ENCODE measurements at places on chromosomes 1 and 21.

DNA sequence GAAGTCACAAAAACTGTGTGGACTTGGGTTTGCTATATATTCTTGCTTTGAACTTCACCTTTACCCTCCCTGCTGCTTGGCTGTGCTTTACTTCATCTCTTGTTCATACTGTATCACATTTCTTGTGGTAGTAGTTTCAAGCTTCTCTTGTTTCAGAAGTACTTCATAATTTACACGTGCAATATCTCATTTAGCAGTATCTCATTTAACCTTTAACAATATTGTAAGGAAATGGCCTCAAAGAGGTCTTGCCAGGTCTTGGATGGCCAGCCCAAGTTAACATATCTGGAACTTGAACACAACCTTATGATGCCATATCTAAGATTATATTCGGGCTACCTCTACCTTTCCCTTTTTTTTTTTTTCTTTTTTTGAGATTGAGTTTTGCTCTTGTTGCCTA is 1.7 kb upstream of the TRIM45 start:
- DNase-seq, result no peak

DNA sequence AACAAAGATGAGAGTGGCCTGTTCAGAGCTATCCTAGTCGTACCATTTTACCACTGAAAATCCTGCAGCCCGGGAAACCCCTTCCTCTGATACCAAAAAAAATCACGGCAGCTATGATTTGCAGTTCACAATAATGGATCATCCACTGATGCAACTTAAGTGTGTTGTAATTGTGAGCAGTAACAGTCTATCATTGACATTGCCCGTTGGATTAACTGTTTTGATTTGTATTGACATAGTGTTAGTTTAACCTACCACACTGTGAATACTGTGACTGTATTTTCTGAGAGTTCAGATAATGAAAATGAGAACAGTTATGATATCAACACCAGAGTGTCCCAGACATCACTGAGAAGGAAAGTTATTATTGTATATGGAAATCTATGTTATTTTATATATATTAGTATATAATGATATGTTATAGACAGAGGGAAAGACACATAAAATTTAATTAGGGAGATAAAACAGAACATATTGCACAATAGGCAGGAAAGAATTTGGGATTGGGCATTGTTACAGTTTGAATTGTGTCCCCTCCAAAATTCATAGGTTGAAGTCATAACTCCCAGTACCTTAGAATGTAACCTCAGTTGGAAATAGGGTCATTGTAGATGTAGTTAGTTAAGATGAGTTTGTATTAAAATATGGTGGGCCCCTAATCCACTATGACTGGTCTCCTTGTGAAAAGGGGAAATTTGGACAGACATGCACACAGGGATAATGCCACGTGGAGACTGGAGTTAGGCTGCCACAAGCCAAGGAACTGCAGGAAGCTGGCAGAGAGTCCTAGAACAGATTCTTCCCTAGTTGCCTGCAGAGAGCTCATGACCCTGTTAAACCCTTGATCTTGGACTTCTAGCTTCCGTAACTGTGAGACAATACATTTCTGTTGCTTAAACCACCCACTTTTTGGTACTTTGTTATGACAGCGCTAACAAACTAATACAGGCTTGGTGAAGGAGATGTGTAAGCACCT is 54.4 kb downstream of the TLCD4 start:
- no peak for DNase-seq

DNA sequence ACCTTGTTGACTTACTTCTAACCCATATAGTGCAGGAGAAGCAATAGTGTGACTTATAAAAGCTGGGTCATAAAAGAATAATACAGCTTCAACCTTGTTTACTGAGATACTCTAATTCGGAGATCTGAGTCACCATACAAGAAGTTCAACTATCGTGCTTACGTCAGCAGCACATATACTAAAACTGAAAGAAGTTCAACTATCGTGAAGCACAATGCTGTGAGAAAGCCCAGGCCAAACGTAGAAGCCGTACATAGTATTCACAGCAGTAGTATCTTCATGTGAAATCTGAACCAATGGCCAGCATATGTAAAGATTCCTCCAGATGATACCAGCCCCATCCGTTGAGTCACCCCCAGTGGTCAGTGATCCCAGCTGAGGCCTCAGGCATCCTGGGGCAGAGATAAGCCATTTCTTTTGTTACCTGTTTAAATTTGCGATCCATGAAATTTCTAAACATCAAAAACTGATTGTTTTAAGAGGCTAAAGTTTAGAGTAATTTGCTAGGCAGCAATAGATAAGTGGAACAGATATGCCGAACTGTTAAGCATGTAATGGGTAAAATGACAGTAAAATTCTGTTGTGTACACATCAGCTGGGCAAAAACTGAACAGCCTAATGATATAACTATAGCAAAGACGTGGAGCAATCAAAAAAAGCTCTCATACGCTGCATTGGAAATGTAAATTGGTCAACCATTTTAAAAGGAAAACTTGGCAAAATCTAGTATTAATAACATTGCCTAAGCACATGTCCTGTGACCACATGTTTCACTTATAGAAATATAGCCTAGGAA is 53.9 kb upstream of the SAMD13 start:
- DNase-seq, result no peak

DNA sequence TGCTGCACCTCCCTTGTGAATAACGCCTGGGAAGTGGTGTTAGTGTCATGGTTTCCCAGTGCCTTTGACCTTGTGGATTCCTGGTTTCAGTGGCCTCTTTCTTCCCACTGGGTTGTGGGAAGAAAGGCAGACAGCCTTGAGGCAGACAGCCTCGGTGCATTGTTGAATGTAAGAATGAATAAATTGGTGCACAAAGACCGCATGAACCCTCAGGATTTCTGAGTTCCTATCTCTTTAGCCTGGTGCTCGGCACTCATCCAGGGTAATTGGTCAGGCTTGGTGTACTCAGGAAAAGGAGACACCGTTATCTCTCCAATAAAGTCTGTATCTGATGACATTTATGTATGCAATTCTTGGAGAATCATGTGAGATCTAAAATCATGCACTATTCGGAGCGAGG is 5.1 kb downstream of the ZNF362 start:
- DNase-seq, result no peak

- DNase-seq, result no peak
These were observed 32.2 kb downstream of the OPTC start for GRCh38 chr1:203526130-203526529.

DNA sequence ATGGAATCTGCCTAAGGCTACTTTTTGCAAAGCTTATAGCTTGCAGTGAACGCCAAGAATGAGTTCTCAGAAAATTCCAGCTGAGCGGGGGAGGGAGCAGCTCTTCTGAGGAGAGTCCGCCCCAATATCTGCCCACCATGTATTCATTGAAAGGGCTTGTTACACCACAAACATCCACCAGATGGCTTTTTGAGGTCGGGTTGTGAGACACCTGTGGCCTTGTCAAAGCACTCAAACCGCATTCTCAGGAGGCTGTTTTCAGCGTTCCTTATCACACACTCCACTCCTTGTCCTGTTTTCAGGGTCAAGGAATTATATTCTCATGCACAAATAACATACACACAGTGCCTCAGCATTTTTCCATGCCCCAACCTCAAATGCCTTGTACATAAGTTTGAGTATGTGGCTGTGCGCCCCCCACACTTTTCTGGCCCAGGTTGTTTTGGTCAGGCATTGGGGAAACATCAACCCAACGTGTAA is 3.9 kb upstream of the C4BPB start:
- no peak for DNase-seq

GRCh38 chr1:96090134-96090533 is 631.5 kb upstream of the PTBP2 start:
- no peak for DNase-seq

- DNase-seq, result no peak
These were observed 15.4 kb upstream of the SUCO start for GRCh38 chr1:172517545-172517944.

- DNase-seq, result no peak
These were observed 28.5 kb upstream of the HYI start for GRCh38 chr1:43482215-43482614.

DNA sequence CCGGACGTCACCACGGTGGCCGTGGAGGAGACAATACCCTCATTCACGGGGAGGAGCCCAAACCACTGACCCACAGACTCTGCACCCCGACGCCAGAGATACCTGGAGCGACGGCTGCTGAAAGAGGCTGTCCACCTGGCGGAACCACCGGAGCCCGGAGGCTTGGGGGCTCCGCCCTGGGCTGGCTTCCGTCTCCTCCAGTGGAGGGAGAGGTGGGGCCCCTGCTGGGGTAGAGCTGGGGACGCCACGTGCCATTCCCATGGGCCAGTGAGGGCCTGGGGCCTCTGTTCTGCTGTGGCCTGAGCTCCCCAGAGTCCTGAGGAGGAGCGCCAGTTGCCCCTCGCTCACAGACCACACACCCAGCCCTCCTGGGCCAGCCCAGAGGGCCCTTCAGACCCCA is 7.0 kb downstream of the TNFRSF14 start:
- DNase-seq, result no peak

DNA sequence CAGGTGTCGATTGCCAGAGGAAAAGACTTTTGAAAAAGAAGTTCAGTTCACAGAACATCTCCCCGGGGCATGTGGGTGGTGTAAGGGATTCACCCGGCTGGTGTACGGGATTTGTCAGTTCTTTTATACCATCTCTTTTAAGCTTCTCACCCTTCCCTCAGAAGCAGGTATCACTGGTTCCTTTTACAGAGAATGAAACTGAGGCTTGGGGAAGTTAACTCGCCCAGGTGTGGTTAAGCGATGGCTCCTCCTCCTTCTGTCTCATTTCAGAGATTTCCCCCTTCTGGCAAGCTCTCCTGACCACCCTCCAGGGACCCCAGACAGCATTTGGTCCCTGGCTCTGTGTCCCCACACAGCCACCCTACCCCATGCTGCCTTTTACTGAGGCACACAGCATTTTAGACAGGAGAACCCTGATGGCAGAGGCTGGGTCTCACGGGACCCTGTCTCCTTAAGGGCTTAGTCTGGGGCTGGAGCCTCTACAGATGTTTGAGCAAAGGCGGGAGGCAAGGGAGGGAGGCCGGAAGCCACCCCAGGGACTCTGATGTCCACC is 2.8 kb upstream of the ECE1 start:
- no peak for DNase-seq

- DNase-seq, result no peak
These were observed 17.7 kb upstream of the GFI1 start for GRCh38 chr1:92504291-92505014.

DNA sequence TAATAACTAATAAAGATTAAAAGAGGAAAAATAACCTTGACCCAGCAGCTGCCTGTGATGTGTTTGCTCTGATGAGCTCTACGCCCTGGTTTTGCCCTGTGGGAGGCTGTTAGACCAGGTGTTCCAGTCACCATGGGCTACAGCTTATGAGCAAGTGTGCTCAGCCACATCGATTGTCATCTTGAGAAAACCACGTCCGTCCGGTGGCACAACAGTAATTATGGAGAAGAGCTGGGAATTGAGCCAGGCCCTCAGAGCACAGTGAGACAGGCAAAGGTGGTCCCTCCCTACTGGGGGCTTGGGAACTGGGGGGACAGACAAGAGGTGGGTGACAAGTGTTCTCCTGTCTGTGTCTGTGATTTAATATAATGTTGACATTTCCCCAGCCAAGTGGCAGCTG is 420.5 kb downstream of the MATN1 start:
- no peak for DNase-seq

- DNase-seq, result no peak
These were observed 14.6 kb upstream of the SPSB1 start for GRCh38 chr1:9278116-9278515.

- DNase-seq, result no peak
These were observed 155.3 kb downstream of the MAGI3 start for GRCh38 chr1:113545626-113546025.

- DNase-seq, result no peak
These were observed 139.9 kb downstream of the DSCAM start for GRCh38 chr21:40706806-40707655.

DNA sequence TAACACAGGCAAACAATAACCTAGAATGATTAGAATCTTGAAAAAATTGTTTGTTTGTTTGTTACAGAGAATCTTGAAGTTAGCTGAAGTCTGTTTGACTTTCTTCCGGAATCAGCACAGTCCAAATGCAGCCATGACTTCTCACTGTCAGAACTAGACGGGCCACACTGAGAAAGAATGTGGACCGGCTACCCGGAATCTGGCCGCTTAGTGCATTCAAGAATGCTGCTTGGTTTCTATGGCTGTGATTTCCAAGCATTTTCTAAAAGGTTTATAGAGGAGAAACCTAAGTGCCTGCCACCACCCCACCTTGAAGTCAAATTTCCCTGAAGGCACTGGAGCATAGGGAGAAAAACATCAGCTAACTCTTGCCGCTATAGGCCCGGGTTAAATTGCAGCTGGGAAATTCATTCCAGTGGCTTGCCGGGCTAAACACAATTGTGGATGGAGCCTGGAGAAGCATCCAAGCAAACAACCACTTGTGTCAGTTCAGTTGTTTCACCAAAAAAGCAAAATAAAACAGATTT is 231.1 kb downstream of the DISC1 start:
- no peak for DNase-seq

DNA sequence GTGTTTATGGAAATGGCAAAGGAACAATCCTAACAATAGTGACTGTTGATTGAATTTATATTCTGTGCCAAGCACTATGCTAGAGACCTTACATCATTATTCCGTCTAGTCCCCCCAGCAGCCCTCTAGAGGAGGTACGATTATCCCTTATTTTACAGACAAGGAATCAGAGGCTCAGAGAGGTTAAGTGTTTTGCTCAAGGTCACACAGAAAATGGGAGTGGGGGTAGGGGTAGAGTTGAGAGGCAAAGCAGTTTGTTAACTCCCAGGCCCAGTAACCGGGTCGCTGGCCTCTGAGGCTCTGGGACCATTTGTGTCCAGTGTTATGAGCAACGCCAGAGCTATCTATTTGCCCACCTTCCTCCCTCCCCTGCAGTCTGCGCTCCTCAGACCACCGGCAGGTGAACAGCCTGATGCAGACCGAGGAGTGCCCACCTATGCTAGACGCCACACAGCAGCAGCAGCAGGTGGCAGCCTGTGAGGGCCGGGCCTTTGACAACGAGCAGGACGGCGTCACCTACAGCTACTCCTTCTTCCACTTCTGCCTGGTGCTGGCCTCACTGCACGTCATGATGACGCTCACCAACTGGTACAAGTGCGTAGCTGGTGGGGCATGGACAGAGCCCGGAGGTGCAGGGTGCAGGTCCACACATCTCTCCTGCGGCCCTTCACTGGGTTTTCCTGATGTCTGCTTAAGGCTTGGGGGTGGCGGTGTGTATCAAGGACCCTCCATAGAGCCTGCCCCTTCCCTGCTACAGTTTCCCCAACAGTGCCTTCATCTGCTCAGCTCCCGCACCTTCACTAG is 19.8 kb downstream of the SERINC2 start:
- DNase-seq, result no peak

- DNase-seq, result no peak
These were observed 57.7 kb downstream of the NMNAT2 start for GRCh38 chr1:183360473-183360872.

DNA sequence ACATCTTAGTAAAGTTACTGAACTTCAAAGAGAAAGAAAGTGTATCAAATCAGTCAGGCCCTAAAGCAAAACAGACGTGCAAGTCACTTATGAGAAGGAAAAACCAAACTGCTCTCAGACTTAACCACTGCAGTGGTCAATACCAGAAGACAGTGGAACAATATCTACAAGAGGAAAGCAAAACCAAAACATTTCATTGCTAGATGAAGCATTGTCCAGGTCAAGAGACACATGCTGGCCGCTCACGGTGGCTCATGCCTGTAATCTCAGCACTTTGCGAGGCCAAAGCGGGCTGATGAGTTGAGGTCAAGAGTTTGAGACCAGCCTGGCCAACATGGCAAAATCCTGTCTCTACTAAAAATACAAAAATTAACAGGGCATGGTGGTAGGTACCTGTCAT is 82.0 kb upstream of the MROH9 start:
- no peak for DNase-seq

GRCh38 chr1:112298558-112298957 is 97.5 kb upstream of the CTTNBP2NL start:
- DNase-seq, result no peak

GRCh38 chr1:162055062-162055461 is 14.4 kb upstream of the NOS1AP start:
- no peak for DNase-seq
